A172 (cell line): ENCODE measurements at places on chromosomes 7 and 10. TPM values are rescaled to one million over a fixed set of nuclear protein-coding genes. Genes with fewer than 3 reads are reported as not detected.

- DNase-seq = no peak
These were observed 341.1 kb downstream of the FRMD4A start for GRCh38 chr10:13989616-13990015.

DNA sequence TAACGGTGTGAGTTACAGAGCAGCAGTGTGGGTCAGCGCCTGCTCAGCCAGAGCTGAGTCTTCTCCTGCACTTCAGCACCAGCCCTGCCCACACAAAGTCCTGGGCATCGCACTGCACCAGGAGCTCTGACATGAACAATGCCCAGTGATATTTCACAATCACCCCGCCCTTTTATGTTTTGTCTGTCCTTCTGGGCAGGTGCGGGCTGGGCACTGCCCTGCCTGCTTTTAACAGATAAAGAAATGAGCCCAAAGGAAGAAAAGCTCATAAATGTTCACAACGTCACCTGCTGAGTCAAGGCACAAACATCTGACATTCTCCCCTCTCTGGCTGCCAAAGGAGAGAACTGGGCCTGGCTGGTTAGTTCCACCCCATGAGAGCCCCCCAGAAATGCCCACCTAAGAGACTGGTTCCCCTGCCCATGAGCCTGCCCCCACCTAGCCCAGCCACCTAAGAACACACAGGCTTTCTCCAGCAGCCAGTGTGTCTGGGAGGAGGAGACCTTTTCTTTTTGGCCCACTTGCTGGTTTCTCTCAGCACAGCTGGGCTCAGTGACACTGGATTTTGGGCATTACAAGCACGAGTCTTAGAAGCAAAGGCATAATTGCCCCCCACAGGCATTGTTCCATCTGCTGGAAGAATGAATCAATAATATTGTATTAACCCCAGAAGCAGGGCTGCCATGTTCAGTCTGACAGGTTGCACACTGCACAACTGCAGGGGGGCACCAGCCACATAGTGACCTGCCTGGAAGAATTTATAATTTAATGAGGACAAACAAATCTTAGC, 22.3 kb downstream of the CALML3 start:
- peak; percentile 91 for DNase-seq

DNA sequence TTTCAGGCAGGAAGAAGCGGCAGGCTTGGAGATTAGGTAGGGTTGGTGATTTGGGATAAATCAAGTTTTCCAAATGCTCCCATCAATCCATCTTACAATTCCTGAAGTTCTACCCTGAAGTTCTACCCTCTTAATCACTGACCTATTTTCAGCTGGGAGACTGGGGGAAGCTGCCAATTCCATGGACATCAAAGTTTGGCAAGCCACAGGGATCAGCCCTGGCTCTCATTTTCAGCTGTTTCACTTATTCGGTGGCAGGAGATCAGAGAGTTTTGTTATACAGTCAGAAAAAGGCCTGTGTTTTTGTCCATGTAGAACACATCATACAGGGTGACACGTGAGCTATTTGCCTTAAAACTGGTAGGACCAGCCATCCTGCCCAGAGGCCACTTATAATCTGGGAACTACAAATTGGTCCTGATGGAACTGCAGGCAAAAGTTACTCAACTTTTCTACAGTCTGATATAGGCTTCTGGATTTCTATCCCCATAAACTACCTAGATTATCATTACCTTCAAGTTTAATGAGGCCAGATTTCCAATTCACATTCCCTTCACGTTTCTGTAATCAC, 112.9 kb upstream of the ZNF746 start:
- no peak for DNase-seq

GRCh38 chr7:81833401-81833800, 63.6 kb upstream of the HGF start:
- DNase-seq = no peak

- no peak for DNase-seq
These were observed 159.4 kb downstream of the GRID1 start for GRCh38 chr10:86207226-86207625.

GRCh38 chr7:30429156-30429530, 49.4 kb downstream of the NOD1 start:
- DNase-seq = no peak

GRCh38 chr7:151514461-151515275, 5.0 kb downstream of the RHEB start:
- DNase-seq = no peak

GRCh38 chr10:19616966-19617365, 199.3 kb upstream of the PLXDC2 start:
- DNase-seq = no peak

DNA sequence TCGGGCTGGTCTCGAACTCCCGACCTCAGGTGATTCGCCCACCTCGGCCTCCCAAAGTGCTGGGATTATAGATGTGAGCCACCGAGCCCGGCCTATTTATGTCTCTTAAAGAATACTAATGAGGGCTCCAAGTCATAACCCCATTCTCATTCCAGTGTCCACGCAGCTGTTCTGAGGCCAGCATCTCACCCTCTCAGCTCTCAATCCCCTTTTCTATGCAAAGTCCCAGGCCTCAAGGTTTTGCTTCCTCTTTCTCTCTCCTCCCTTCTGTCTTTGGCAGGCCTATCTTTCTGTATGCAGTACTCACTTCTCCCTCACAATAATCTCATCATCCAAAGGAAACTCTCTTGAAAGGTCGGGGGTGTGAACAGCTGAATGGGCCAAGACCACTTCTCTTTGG, 28.0 kb upstream of the VSIR start:
- DNase-seq = no peak

DNA sequence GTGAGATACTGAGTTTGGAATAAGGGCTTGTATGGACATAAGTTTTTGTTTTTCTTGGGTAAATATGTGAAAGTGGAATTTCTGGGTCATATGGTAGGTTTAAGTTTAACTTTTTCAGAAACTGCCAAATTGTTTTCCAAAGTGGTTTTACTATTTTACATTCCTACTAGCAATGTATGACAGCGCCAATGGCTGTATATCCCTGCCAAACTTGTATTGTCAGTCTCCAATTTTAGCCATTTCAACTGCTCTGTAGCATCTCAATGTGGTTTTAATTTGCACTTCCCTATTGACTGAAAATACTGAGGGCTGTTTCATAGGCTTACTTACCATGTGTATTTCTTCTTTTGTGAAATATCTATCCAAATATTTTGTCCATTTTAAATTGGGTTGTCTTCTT, 90.5 kb upstream of the ZNF32 start:
- no peak for DNase-seq

- DNase-seq = peak; percentile 88
These were observed 35.5 kb upstream of the NCAPG2 start for GRCh38 chr7:158740013-158740656.

TMEM225B gene
- total RNA-seq = not detected in 2 replicates

ELN gene
- 0.41 and 0.50 TPM in 2 replicates for total RNA-seq

OR6V1 gene
- not detected in 2 replicates for total RNA-seq

LBX1 gene
- total RNA-seq = 1.1 and 1.2 TPM in 2 replicates

CDH23 gene
- total RNA-seq = 0.14 and 0.29 TPM in 2 replicates

NEUROG3 gene
- not detected in 2 replicates for total RNA-seq

SORCS1 gene
- 0.64 and 1.2 TPM in 2 replicates for total RNA-seq
